ENCODE measurements at places on chromosomes 1 and 21. TPM values are rescaled to one million over a fixed set of nuclear protein-coding genes. Genes with fewer than 3 reads are reported as not detected.

GRCh38 chr1:179296356-179297104 lies 2.9 kb downstream of the SOAT1 start:
- no peak overlapping the region for H3K4me3 ChIP-seq
- peaks cover 23% of the 10 kb centered on the region for H3K4me1 ChIP-seq
- no peak overlapping the region for H3K27ac ChIP-seq
- no peaks in the 10 kb centered on the region for H3K27me3 ChIP-seq
- no peak for DNase-seq

CHAF1B gene
- 0.36 TPM for total RNA-seq

DNA sequence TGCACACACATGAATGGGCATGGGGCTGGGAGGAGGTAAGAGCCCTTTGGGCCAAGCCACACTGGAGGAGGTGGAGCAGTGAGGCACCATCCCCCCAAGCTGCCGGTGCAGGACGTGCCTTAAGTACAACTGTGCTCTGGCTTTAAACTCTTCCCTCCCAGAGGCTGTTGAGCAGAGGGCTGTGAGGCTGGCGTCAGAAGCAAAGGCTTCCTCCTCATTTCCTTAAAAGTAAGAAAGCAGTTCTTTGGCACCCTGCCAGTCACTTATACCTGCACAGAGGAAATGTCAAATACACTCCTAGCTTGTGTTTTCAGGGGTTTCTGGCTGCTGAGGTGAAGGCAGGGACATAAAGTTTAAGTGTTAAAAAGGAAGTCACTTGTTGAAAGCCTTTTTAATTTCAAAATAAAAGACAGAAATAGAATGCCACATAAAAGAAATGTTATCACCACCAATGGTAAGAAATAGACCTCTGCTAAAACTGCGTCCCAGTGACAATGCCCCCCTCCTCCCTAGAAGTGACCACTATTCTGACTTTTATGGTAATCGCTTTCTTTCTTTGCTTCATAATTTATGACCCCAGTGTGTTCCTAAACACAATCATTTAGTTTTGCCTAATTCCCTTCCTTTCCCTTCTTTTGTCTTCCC lies 33.0 kb downstream of the LAMC2 start:
- no peaks in the 10 kb centered on the region for H3K36me3 ChIP-seq
- peak; percentile 93 for DNase-seq
- H3K27ac ChIP-seq, result peak overlapping the region; percentile 88
- H3K27me3 ChIP-seq, result no peaks in the 10 kb centered on the region
- H3K4me1 ChIP-seq, result peaks cover 32% of the 10 kb centered on the region
- no peak overlapping the region for H3K4me3 ChIP-seq

GRCh38 chr21:31609081-31609480 lies 50.4 kb upstream of the SOD1 start:
- no peaks in the 10 kb centered on the region for H3K4me1 ChIP-seq
- no peaks in the 10 kb centered on the region for H3K36me3 ChIP-seq
- no peak overlapping the region for H3K27ac ChIP-seq

- H3K4me1 ChIP-seq, result peaks cover 40% of the 10 kb centered on the region
- no peaks in the 10 kb centered on the region for H3K27me3 ChIP-seq
- no peaks in the 10 kb centered on the region for H3K36me3 ChIP-seq
- H3K4me3 ChIP-seq, result no peak overlapping the region
- peak; percentile 74 for DNase-seq
- peak overlapping the region; percentile 85 for H3K27ac ChIP-seq
Measured at GRCh38 chr1:86507935-86508582, 38.8 kb upstream of the CLCA4 start.

- DNase-seq, result peak; percentile 67
- H3K36me3 ChIP-seq, result no peaks in the 10 kb centered on the region
- H3K27ac ChIP-seq, result peak overlapping the region; percentile 90
- H3K4me1 ChIP-seq, result peaks cover 76% of the 10 kb centered on the region
- no peaks in the 10 kb centered on the region for H3K27me3 ChIP-seq
- no peak overlapping the region for H3K4me3 ChIP-seq
Measured at GRCh38 chr1:12552951-12553921, 64.8 kb downstream of the DHRS3 start.

GRCh38 chr21:35077975-35078374 lies 28.9 kb upstream of the RUNX1 start:
- H3K4me1 ChIP-seq, result peaks cover 6% of the 10 kb centered on the region
- no peak overlapping the region for H3K27ac ChIP-seq
- no peak for DNase-seq
- no peaks in the 10 kb centered on the region for H3K27me3 ChIP-seq

- no peak overlapping the region for H3K27ac ChIP-seq
- peaks cover 32% of the 10 kb centered on the region for H3K4me1 ChIP-seq
- DNase-seq, result no peak
Measured at GRCh38 chr1:8431019-8431418, 113.1 kb downstream of the SLC45A1 start.

DNA sequence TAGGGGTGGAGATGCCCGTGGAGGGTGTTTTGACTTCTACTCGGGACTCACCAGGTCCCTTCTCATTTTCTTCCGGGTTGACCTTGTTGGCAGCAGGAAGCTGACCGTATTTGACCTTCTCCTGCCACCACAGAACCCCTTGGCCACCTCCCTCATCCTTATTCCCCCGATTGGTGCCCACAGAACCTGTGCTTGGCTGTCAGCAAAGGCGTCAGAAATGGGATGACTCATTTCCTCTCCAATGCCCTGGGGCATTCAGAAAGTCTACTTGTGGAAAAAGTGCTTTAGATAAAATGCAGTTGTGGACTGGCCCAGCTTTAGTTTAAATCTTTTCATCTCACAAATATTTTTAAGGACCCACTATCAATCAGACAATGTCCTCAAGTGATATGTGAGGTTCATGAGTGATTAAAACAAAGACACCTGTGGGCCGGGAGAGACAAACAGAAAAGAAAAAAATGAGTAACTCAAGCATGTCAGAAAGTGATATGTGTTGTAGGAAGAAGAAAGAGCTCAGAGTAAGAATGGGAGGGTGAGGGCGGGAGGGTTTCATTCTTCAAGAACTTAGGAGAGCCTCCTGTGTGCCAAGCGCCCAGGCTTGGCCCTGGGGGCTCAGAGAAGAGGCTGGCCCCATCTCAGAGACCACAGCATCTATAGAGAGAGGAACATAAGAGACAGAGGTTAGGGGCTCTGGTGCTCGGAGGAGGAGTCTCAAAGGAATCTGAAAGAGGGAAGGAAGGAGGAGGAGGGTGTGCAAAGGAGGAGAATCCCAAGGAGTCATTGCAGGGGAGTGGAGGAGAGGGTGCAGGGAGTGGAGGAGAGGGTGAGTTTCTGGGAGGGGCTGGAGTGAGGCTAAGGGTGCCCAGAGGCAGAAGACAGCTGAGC lies 221.6 kb upstream of the VAMP3 start:
- no peaks in the 10 kb centered on the region for H3K27me3 ChIP-seq
- no peak overlapping the region for H3K27ac ChIP-seq
- no peaks in the 10 kb centered on the region for H3K4me1 ChIP-seq
- H3K36me3 ChIP-seq, result no peaks in the 10 kb centered on the region

VHLL gene
- not detected for total RNA-seq

DNA sequence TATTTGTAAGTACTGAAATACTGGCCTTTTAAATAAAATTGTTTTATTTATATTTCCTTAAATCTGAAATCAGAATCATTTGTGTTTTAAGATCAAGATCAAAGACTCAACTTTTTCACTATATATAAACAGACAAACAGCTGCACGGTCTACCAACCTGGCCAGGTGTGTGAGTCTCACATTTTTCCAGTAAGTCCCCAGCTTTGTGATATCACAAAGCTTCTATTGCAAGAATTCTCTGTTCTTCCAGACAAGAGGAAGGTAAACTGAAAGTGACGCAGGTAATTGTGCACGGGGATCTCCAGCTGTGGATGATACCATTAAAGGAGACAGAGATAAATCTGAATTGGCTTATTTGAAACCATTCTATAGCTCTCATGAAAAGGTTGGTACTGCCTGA lies 41.2 kb upstream of the CYP2J2 start:
- no peak for DNase-seq
- no peak overlapping the region for H3K27ac ChIP-seq
- peaks cover 13% of the 10 kb centered on the region for H3K4me1 ChIP-seq
- H3K36me3 ChIP-seq, result no peaks in the 10 kb centered on the region
- no peak overlapping the region for H3K4me3 ChIP-seq
- no peaks in the 10 kb centered on the region for H3K27me3 ChIP-seq

GRCh38 chr21:31985398-31985797 lies 112.6 kb downstream of the HUNK start:
- no peak overlapping the region for H3K4me3 ChIP-seq
- H3K4me1 ChIP-seq, result no peaks in the 10 kb centered on the region
- H3K27ac ChIP-seq, result no peak overlapping the region
- no peak for DNase-seq
- no peaks in the 10 kb centered on the region for H3K36me3 ChIP-seq
- H3K27me3 ChIP-seq, result no peaks in the 10 kb centered on the region

TMEM269 gene
- not detected for total RNA-seq

DNA sequence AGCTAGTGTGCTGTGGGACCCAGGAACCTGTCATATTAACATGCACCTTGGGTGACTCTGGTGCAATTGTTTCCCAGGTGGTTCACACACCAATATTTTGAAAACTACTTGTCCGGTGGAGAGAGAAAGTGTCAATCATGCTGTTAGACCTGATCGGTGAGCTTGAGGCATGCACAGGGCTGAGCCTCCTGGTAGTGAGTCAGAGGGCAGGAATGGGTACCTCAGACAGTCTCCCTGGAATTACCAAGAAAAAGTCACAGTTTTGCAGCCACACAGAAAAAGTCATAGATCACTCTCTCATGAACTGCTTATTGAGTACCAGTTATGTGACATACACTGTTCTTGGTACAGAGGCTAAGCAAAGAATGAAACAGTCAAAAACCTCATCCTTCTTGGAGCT lies 140.1 kb upstream of the NFIA start:
- no peaks in the 10 kb centered on the region for H3K4me1 ChIP-seq
- H3K27me3 ChIP-seq, result no peaks in the 10 kb centered on the region
- no peak overlapping the region for H3K4me3 ChIP-seq
- no peak overlapping the region for H3K27ac ChIP-seq

Data from sigmoid colon (tissue), 7 donors.